ENCODE measurements at places on chromosomes 11 and 22.
A peak's percentile ranks its signal among the peaks of the same experiment; 100 is the strongest.

DNA sequence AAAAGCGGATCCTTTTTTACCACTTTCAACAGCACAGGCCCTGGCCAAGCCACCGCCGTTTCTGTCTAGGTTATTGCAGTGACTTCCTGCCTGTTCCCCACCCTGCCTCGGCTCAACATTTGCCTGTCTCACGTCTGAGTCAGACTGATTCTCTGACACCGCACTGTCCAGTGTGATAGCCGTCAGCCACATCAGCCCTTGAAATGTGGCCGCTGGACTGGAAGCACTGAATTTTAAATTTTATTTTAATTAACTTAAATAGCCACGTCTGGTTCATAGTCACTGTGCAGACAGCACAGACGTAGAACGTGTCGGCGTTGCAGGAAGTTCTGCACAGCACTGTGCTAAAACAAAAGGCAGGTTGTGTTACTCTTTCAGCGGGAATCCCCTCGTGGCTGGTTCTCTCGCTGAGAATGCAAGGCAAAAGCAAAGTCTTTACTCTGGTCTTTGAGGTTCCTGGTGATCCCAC lies 56.3 kb upstream of the ADSL start:
- peak; percentile 36 for DNase-seq

GRCh38 chr11:7577291-7578190 lies 63.7 kb downstream of the PPFIBP2 start:
- no peak for DNase-seq

- no peak for DNase-seq
These were observed 7.9 kb downstream of the PAMR1 start for GRCh38 chr11:35517481-35517880.

DNA sequence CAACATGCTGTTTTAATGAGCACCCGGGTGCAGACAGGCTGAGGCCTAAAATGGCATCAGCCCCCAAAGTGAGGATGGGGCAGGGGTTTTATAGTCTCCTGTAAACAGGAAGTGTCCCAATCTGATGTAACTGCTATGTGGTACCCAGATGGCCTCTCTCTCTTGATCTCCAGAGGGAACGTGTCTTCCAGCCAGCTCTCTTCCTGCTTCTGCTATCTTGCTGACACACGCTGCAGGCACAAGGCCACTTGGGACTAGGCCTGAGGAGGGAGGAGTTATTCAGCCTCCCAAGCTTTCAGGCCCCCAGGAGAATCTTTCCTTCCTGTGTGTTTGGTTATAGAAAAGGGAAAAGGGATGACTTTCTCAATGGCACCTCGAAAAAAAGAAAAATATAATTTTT lies 11.4 kb upstream of the VSTM5 start:
- no peak for DNase-seq

- DNase-seq: no peak
These were observed 1.6 kb downstream of the JOSD1 start for GRCh38 chr22:38699143-38699542.

DNA sequence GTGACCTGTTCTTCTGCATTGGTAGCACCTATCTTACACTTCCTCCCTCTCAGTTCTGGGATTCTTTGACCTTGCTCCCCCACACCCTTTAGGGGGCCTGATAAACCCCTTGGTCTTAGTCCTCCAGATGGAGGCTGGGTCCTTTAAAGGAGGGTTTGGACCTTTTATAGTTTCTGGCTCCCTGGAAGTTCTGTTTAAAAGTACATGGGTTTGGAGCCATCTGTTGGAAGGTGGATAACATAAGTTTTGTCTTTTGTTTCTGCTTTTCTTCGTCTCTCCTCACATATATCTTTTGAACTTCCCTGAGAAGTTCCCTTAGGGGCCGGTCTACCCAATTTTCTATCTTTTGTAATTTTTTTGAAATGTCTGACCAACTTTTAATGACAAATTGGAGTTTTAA lies 17.9 kb upstream of the HYLS1 start:
- no peak for DNase-seq

DNA sequence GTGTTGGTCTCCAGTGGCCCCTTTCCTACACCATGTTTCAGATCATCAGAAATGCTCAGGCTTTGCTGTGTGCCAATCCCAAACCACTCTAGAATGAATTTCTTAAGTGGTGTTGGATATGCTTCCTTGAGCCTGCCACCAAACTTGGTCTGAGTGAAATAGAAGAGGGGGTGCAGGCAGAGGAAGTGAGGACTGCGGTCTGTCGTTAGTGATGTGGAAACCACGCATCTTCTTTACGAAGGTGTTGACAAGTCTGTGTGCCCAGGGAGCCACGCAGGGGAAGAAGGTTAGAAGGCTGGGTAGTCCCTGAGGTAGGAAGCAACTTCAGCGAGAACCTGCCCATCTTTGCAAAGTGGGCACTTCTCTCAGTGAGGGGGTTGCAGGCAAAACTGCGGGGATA lies 187.4 kb upstream of the NAV2 start:
- DNase-seq: no peak

- DNase-seq: no peak
These were observed 59.4 kb upstream of the A4GALT start for GRCh38 chr22:42780070-42780540.

GRCh38 chr11:107988397-107989158 lies 20.1 kb upstream of the CUL5 start:
- DNase-seq: no peak

- no peak for DNase-seq
These were observed 304.1 kb downstream of the BUD13 start for GRCh38 chr11:116468699-116469098.

- DNase-seq: no peak
These were observed 707 bp upstream of the FTH1 start for GRCh38 chr11:61967924-61968757.
